Activated T-cell treated with anti-CD3 and anti-CD28 coated beads, Interleukin-2, amount 50 U/mL, for 4 hours (primary cell): ENCODE measurements at places on chromosomes 3 and 15. TPM values are rescaled to one million over a fixed set of nuclear protein-coding genes. Genes with fewer than 3 reads are reported as not detected.

DNA sequence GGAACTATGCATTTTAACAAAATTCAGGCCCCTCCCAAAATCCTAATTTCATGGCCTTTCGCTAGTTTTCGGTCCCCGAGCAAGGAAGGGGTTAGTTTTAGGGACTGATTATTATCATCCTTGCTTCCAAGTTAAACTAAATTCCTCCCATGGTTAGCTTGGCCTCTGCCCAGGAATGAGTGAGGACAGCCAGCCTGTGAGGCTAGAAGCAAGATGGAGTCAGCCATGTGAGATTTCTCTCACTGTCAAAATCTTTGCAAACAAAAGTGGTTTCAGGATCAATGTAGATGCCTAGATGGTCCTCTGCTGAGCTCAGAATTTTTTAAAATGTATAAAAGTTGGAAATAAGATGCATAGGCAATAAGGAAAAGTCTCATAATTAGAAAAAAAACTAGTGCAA is 208.9 kb downstream of the RSL24D1 start:
- DNase-seq: no peak

The LRRK1 gene
- 1.8 TPM for total RNA-seq

DNA sequence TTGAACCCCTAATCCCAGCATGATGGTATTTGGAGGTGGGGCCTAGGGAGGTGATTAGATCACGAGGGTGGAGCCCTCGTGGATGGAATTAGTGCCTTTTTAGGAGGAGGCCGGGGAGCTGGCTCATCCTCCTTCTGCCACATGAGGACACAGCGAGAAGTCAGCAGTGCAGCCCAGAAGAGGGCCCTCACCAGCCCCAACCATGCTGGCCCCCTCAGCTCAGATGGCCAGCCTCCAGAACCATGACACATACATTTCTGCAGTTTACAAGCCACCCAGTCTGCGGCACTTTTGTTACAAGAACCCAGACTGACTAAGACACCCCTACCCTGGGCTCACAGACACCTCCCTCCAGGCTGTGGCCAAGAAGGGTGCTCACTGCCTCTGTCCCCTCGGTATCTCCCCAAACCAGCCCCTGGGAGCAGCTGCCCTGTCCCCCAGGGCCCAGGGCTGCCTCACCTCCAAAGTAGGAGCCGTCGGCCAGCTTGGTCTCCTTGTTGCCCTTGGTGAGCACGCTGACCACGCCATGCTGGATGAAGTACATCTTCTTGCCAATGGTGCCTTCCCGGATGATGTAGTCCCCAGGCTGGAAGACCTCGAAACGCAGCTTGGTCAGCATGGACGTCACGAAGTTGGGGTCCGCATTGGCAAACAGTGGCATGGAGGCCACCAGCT is 44.1 kb downstream of the HCN4 start:
- no peak for DNase-seq

The AP3B2 gene
- total RNA-seq: 0.15 TPM

The CCR5 gene
- total RNA-seq: 1.2 TPM

DNA sequence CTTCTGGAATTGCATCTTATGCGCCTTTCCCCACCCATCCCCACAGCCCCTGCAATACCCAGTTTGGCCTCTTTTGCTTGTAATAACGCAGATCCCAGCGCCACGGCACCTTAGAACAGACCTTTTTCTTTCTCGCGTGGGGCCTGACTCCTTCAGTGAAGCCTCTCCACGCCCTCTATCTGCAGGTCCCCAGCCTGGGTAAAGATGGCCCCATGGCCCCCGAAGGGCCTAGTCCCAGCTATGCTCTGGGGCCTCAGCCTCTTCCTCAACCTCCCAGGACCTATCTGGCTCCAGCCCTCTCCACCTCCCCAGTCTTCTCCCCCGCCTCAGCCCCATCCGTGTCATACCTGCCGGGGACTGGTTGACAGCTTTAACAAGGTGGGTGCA is 594 bp downstream of the CRELD1 start:
- DNase-seq: peak; percentile 26

DNA sequence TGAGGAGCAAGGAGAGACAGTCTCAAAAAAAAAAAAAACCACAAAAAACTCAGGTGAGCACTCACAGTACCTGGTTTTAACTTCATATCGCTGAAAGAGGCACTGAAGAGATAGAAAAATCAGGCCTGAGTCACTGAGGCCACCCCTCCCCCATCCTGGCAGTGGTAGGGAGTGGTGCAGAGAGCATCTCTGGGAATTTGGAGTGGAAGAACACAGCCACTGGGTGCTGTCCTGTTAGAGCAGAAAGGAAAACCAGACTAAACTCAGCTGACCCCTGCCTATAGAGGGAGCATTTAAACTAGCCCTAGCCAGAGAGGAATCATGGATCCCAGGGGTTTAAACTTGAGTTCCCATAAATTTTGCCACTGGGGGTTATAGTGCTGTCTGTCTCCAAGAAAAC is 22.2 kb upstream of the DNAJC13 start:
- no peak for DNase-seq
